ENCODE measurements at places on chromosomes 2 and 18.
A peak's percentile ranks its signal among the peaks of the same experiment; 100 is the strongest.

DNA sequence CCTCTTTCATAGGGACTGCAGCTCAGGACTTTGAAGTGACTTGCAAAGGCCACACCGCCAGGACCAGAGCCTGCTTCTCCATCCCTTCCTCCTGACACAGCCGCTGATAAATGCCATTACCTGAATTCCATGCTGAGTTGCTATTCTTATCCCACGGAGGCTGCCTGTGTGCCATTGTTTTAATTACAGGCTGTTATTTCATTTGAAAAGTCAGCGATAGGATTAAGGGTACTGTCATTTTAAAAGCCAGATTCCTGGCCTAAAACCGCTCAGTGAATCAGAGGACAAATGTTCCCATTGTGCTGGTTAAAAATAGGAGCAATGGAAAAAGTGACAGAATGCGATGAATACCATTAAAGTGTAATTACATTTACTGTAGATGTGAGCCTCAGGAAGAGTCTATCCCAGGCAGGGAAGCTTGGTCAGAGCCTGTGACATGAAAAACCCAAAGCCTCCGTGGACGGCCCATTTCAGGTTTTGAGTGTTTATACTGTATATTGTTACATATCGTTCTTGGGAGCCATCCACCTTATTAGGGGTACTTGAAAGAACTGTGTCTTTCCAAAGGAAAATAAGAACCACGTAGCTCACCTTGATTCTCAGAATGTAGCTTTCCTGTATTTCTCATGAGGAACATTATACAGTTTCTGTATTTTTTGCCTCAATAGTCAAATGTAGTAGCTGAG, 41.3 kb downstream of the PDCL3 start:
- DNase-seq = no peak

GRCh38 chr2:188382107-188382506, 90.4 kb downstream of the GULP1 start:
- DNase-seq = no peak

GRCh38 chr2:156309167-156309566, 23.4 kb downstream of the NR4A2 start:
- no peak for DNase-seq

- no peak for DNase-seq
These were observed 8.2 kb upstream of the OSGEPL1 start for GRCh38 chr2:189770590-189771322.

DNA sequence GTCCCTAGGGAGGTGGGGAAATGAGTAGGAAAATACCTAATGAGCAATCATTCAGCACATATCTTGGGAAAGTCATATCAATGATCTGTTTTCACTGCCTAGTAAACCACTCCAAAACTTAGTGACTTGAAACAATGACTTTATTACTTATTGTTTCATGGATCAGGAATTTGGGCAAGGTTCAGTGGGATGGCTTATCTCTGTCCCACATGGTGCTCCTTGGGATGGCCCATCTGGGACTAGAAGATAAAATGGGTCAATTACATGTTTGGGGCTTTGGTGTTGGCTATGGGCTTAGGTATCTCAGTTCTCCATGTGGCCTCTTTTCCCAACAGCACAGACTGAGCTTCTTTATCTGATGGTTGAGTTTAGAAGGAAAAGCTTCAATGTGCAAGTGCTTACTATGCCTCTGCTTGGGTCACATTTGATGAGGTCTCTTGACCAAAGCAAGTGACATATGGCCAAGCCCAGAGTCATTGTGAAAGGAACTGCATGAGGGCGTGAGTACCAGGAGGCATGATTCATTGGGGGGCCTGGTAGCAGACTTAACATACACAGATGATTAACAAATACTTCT, 218.1 kb upstream of the TNP1 start:
- DNase-seq = peak; percentile 2

DNA sequence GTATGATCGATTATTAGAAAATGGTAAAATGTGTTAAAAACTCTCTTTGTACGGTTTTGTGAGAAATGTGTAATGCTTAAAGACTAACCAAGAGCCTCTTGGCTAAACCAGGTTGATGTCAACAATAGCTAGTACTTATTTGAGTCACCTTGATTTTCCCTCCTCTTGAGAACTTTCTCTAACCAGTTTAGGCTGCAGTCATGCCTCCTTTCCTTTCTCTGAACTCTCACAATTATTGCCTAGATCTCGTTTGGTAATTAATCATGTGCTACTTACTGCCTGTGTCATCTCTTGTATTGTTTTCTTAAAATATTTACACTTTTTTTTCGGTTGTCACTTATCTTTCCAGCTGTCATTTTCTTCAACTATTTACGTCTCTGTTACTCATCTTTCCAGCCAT, 1.1 kb upstream of the EPC2 start:
- no peak for DNase-seq
